ENCODE measurements at places on chromosomes 6 and 20.
A peak's percentile ranks its signal among the peaks of the same experiment; 100 is the strongest.

- peak; percentile 49 for DNase-seq
Measured at GRCh38 chr6:3456898-3457709, at the start of gene SLC22A23. Gene SLC22A23, minus strand, starts transcription at chr6:3457050. Its CDS starts 491 bp downstream, at chr6:3456559.

GRCh38 chr6:31090973-31091364, 21.4 kb downstream of the C6orf15 start:
- no peak for DNase-seq

GRCh38 chr20:15627089-15627488, 946.2 kb downstream of the KIF16B start:
- DNase-seq, result no peak

DNA sequence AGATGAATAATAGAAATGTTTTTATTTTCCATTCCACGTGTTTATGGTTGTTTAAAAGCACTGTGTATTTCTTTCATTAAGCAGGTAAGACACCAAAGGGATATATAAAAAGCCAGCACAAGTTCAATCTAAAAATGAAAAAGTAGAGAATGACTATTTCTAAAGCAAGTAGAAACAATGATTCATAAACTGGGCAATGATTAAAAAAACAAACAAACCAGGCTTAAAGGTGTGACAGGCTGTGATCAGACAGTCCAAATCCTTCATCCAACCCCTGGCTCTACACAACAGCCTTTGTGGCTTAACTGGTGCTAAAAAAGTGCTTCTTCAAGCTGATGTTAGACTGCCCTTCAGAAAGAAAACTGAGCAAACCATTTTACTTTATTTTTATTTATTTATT, 45.7 kb upstream of the TSHZ2 start:
- DNase-seq, result no peak

DNA sequence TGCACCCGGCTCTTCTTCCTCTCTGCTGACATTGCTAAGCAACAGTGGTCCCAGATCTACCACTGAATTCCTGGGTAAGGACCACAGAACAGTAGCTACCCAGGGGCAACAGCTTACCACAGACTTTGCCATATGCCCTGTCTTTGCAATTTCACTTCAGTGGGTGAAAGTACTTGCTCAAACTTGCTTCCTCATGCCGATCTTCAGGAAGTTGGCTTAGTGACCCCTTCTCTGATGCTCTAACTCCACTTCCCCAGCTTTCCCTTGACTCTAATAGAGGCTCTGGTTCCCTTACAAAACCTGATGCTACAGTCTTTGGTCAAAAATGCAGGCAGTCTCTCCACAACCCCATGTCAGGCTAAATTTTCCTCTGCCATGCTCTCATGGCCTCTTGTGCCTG, 3.3 kb upstream of the TAAR5 start:
- DNase-seq, result no peak

- DNase-seq, result no peak
Measured at GRCh38 chr20:24958506-24959385, 9.7 kb downstream of the CST7 start.

- DNase-seq, result no peak
Measured at GRCh38 chr6:168554472-168554871, 113.5 kb downstream of the SMOC2 start.

Measured in stimulated activated CD8-positive, alpha-beta memory T cell treated with anti-CD3 and anti-CD28 coated beads, Interleukin-12 subunit alpha, Interleukin-12 subunit beta, amount 100 ng/mL, for 4 hours (primary cell).